ENCODE measurements at places on chromosomes 12 and 14. TPM values are rescaled to one million over a fixed set of nuclear protein-coding genes. Genes with fewer than 3 reads are reported as not detected.

PLEKHD1 gene
- total RNA-seq = not detected

NTN4 gene
- total RNA-seq = 51.9 TPM

CAPZA3 gene
- total RNA-seq = not detected

LRP1-AS gene
- total RNA-seq = not detected

SLC4A8 gene
- 9.0 TPM for total RNA-seq

DIO2 gene
- 31.5 TPM for total RNA-seq

C12orf50 gene
- not detected for total RNA-seq

NGDN gene
- total RNA-seq = 41.9 TPM

LGR5 gene
- not detected for total RNA-seq

ETNK1 gene
- total RNA-seq = 70.8 TPM

NFE2 gene
- total RNA-seq = 0.43 TPM

POMT2 gene
- total RNA-seq = 18.1 TPM

DPPA3 gene
- not detected for total RNA-seq

GUCY2C gene
- not detected for total RNA-seq

KRT77 gene
- not detected for total RNA-seq

ASIC1 gene
- total RNA-seq = 1.6 TPM

FRMD6 gene
- 524 TPM for total RNA-seq

TSHR gene
- not detected for total RNA-seq
